Stimulated activated CD8-positive, alpha-beta memory T cell treated with anti-CD3 and anti-CD28 coated beads, Interleukin-15, amount 100 ng/mL, for 48 hours (primary cell): ENCODE measurements at places on chromosomes 16 and 17.

GRCh38 chr17:44102849-44103622 lies 20.4 kb downstream of the HDAC5 start:
- DNase-seq, result no peak

DNA sequence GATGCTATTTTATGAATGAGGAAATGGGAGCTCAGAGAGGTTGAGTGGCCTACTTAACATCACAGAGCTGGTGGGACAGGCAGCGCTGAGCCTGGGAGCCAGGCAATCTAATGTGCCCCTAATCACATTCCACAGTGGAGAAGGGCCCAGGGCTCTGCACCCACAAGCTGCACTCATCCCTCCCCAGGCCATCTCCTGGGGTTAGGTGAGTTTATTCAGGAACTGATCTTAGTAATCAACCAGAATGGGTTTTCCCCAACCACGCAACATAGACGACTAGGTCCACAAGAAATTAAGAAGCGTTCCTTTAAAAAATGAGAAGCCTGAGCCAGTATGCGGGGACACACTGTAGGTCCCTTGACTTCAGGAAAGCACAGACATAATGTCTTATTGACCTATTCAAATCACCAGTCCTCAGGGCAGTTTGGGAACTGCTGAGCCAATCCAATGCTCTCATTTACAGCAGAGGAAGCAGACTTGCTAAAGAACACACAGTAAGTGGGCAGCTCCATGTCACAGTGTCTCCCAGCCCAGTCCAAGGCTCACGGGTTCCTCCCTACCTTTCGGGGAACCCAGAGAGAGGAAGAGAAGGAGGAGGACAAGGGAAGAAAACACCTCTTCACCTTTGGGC lies 2.3 kb downstream of the MPP3 start:
- DNase-seq, result no peak

DNA sequence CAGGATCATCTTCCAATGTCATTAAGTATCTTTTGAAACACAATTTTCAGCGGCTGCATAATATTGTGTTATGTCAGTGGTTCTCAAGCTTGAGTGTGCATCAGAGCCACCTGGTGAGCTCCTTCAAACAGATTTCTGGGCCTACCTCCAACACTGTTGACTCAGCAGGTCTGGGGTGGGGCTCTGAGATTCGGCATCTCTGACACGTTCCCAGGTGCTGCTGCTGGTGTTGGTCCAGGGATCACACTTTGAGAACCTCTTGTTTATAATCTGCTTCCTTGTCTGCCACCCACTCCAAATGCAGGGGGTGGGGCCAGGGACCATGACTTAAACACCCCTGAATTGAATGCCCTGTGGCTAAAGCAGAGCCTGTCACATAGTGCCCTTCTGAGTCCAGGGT lies 73.8 kb upstream of the HNF1B start:
- no peak for DNase-seq

GRCh38 chr17:15912416-15912955 lies 32.4 kb upstream of the ADORA2B start:
- no peak for DNase-seq
